ENCODE measurements at places on chromosomes 13 and 19.
A peak's percentile ranks its signal among the peaks of the same experiment; 100 is the strongest.

GRCh38 chr13:73061473-73061872, 2.7 kb downstream of the KLF5 start:
- no peaks in the 10 kb centered on the region for H3K4me1 ChIP-seq
- DNase-seq, result no peak
- H3K4me3 ChIP-seq, result no peak overlapping the region
- H3K27ac ChIP-seq, result no peak overlapping the region
- no peaks in the 10 kb centered on the region for H3K36me3 ChIP-seq

DNA sequence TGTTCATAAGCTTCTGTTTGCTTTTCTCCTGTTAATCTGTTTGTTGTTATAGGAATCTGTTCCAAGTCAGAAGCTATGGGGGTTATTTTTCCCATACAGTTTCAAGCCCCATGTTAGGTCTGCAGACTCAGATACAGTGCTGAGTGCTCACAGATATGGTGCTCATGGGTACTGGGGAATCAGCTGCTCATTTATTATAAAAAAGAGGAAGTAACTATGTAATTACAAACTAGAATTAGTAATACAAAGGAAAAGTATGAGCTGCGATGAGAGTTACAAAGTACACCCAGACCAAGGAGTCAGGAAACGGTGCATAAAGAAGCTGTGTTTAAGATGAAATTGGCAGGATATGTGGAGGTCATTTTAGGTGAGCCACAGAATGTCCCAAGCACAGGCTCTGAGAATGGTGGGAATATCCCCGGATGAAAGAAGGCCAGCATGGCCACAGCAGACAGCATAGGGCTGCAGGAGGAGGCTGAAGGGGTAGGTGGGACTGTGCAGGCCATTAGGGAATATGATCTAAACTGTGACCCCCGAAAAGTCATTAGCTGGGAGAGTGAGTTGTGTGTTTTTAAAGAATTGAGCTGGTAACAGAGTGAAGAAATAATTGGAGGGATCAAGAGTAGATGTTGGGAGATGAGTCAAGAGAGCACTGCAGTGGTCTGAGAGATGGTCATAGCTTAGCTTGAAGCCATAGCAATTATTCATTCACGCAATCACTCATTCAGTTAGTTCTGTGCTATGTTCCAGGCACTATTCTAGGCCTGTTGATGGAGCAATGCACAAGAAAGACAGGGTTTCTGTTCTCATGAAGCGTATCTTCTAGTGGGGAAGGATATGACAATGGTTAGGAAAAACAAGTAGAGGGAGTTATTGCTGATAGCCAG, 177.4 kb upstream of the UBL3 start:
- no peak overlapping the region for H3K27ac ChIP-seq
- no peaks in the 10 kb centered on the region for H3K27me3 ChIP-seq
- H3K4me3 ChIP-seq, result no peak overlapping the region
- H3K4me1 ChIP-seq, result no peaks in the 10 kb centered on the region
- DNase-seq, result no peak

DNA sequence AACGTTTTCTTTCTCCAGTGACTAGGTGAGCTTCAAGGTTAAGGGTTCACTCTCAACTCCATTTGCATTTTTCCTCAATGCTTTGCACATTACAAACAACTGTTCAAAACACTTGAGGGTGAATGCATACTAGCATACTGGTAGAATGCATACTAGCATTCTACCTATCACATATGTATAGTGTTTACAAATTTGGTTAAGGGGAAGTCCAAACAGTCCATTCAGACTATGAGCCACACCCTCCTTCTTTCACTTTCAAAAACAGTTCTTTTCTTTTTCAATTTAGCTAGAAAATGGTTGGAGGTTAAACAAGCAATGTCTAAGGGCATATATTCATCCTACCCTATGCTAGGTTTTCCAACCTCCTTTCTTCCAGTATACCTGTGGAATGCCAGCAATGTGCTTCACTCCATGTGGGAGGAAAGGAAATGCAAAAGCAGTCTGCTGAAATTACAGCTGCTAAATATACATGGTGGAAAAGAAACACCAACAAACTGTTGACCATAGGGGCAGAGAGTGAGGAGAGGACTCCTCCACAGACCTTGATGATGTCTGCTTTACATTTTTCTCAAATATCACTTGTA, 102.6 kb downstream of the DOCK9 start:
- DNase-seq, result no peak
- no peak overlapping the region for H3K4me3 ChIP-seq
- H3K27me3 ChIP-seq, result no peaks in the 10 kb centered on the region
- peaks cover 20% of the 10 kb centered on the region for H3K36me3 ChIP-seq

DNA sequence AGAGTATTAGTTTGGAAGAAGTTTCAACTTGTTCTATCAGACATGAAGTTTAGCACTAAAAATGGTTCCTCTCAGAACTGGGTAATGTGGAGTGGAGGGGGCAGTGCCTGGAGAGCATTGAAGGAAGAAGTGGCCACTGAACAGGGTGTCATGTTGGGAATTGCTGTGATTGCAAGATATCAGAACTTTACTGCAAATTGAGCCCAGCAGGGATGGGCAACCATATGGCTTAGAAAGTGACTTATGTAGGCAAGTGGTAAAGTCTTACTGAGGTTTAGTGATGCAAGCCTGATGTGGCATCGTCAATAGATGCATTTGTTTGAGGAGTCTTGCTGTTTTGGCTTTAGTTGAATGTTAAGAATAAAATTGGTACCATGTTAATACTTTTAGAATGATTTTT, 31.7 kb downstream of the WASF3 start:
- DNase-seq, result no peak
- no peak overlapping the region for H3K27ac ChIP-seq
- no peaks in the 10 kb centered on the region for H3K4me1 ChIP-seq
- H3K4me3 ChIP-seq, result no peak overlapping the region

- no peaks in the 10 kb centered on the region for H3K27me3 ChIP-seq
- DNase-seq, result peak; percentile 72
- H3K4me3 ChIP-seq, result no peak within 1 kb of the TSS
- 0 out of 2 replicates have a peak, but pooled peaks cover 3% of the 10 kb centered on the region for H3K36me3 ChIP-seq
These were observed at the start of gene TMEM272 for GRCh38 chr13:51844862-51845573. TMEM272 (minus strand) TSS chr13:51845177; CDS start chr13:51838530, 6,647 bp downstream.

DNA sequence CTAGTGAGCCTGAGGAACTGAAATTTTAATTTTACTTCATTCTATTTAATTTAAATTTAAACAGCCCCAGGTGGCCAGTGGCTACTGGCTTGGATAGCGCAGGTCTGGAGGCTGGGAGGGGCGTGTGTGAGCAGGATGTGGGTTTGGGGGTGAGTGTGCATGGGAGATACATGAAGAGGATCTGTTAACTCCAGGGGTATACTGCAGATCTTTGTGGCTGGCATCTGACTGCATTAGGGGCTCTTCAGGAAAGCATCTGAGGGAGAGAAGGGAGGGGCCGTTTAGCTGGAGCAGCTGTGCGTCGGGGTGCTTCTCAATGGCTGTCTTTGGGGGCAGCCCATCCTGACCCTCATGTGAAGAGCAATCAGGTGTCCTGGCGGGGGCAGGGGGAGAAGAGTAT, 6.8 kb downstream of the SHANK1 start:
- no peaks in the 10 kb centered on the region for H3K27me3 ChIP-seq
- no peak overlapping the region for H3K4me3 ChIP-seq
- DNase-seq, result no peak
- no peak overlapping the region for H3K27ac ChIP-seq

DNA sequence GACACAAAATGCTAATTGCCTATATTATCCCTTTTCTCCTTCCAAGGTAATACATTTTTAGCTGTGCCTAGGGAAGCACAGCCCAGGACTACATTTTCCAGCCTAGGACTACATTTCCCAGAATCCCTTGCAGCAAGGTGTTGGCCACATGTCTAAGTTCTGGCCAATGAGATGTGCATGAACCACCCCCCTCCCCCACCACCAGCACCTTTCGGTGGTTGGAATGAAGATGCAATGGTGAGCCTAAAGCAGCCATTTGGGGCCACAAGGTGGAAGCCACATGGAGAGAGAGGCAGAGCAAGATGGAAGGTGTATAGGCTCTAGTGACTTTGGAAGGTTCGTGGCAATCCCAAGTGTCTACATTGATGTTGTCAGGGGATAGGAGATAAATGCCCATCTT, 16.2 kb downstream of the UNC13A start:
- DNase-seq, result peak; percentile 71
- no peaks in the 10 kb centered on the region for H3K4me1 ChIP-seq
- peaks cover 29% of the 10 kb centered on the region for H3K36me3 ChIP-seq
- H3K4me3 ChIP-seq, result no peak overlapping the region
- no peak overlapping the region for H3K27ac ChIP-seq

- no peaks in the 10 kb centered on the region for H3K36me3 ChIP-seq
- H3K27ac ChIP-seq, result peak overlapping the region; percentile 31
- DNase-seq, result peak; percentile 96
- H3K4me3 ChIP-seq, result peak overlapping the region; percentile 90
These were observed 11.6 kb upstream of the JUND start for GRCh38 chr19:18292810-18293641.

- peak overlapping the region; percentile 55 for H3K27ac ChIP-seq
- no peaks in the 10 kb centered on the region for H3K4me1 ChIP-seq
- peak overlapping the region; percentile 90 for H3K4me3 ChIP-seq
- H3K36me3 ChIP-seq, result peaks cover 26% of the 10 kb centered on the region
- no peaks in the 10 kb centered on the region for H3K27me3 ChIP-seq
These were observed 1.8 kb downstream of the VASP start for GRCh38 chr19:45508861-45509691.

- H3K36me3 ChIP-seq, result no peaks in the 10 kb centered on the region
- H3K27ac ChIP-seq, result no peak overlapping the region
These were observed 43.9 kb downstream of the CELF5 start for GRCh38 chr19:3268326-3268725.

DNA sequence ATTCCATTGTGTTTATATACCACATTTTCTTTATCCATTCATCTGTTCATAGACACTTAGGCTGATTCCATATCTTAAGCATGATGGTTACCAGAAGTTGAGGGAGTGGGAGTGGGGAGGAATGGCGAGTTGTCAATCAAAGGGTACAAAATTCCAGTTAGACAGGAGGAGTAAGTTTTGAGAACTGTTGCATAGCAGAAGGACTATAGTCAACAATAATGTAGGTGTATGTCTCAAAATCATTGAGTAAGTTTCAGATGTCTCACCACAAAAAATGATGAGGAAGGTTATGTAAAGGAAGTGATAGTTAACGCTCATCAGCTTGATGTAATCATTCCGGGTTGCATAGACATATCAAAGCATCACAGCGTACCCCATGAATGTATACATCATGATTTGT, 4.6 kb upstream of the UBL3 start:
- no peaks in the 10 kb centered on the region for H3K4me1 ChIP-seq
- no peaks in the 10 kb centered on the region for H3K27me3 ChIP-seq
- no peak for DNase-seq
- no peaks in the 10 kb centered on the region for H3K36me3 ChIP-seq

GRCh38 chr13:86792153-86792651, 879.0 kb upstream of the SLITRK5 start:
- no peak overlapping the region for H3K27ac ChIP-seq
- no peaks in the 10 kb centered on the region for H3K27me3 ChIP-seq
- no peaks in the 10 kb centered on the region for H3K4me1 ChIP-seq
- H3K36me3 ChIP-seq, result peaks cover 6% of the 10 kb centered on the region
- no peak overlapping the region for H3K4me3 ChIP-seq

DNA sequence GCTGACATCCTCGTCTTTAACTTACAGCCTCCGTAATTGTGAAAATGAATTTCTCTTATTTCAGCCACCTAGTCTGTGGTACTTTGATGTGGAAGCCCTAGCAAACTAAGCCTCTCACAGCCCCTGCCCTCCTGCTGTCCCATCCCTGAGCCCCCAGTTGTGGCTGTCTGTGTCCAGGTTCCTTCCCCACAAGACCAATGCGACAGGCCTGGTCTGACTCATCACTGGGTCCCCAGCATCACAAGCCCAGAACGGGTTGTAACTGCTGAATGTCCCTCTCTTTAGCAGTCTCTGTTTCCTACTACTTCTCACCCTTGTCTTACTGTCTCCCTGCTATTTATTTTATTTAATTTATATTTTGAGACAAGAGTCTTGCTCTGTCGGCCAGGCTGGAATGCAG, 5.7 kb downstream of the POU2F2 start:
- no peaks in the 10 kb centered on the region for H3K27me3 ChIP-seq
- H3K4me1 ChIP-seq, result 0 out of 2 replicates have a peak, but pooled peaks cover 2% of the 10 kb centered on the region
- no peak for DNase-seq
- no peak overlapping the region for H3K4me3 ChIP-seq
- no peak overlapping the region for H3K27ac ChIP-seq

DNA sequence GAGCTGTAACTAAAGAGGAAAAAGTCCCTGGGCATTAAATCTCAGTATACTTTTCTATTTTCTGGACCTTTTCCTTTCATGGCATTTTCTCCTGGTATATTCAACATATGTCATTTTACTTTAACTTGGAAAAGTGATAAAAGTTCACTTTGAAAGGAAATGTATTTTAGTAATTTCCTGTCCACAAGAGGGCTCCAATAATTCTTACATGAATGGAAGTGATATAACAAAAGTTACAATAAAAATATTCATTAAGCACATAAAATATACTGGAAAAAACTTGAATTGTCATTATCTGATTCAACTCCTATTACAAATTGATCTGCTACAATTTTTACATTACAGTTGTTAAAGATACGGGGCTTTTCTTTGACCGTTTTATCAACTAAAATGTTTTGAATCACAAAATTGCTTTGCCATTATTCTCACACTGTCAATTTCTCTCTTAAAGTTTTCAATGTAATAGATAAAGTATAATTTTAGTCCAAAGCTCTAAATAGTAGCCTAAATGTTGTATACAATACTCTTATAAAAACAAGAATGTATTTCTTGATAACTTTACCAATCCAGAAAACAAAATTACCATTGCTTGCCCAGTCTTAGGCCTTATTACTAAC, 4.9 kb downstream of the UBL3 start:
- no peaks in the 10 kb centered on the region for H3K27me3 ChIP-seq
- DNase-seq, result no peak
- peaks cover 5% of the 10 kb centered on the region for H3K4me1 ChIP-seq
- no peak overlapping the region for H3K4me3 ChIP-seq
